ENCODE measurements at places on chromosomes 7 and 10.

- DNase-seq, result no peak
Measured at GRCh38 chr10:69835233-69835632, 33.5 kb downstream of the COL13A1 start.

- no peak for DNase-seq
Measured at GRCh38 chr7:82932516-82932915, 230.2 kb downstream of the PCLO start.

GRCh38 chr7:43640679-43641078, 57.8 kb downstream of the STK17A start:
- no peak for DNase-seq

- DNase-seq, result no peak
Measured at GRCh38 chr7:38198366-38198765, 20.3 kb downstream of the STARD3NL start.

- DNase-seq, result no peak
Measured at GRCh38 chr10:119834188-119834587, 38.5 kb downstream of the MCMBP start.

GRCh38 chr10:22230158-22230833, 12.5 kb upstream of the EBLN1 start:
- no peak for DNase-seq

- DNase-seq, result no peak
Measured at GRCh38 chr7:155477476-155477875, 19.5 kb downstream of the EN2 start.

- DNase-seq, result no peak
Measured at GRCh38 chr7:50411332-50411731, 38.8 kb downstream of the FIGNL1 start.

- DNase-seq, result no peak
Measured at GRCh38 chr10:21230219-21230618, 295.3 kb downstream of the SKIDA1 start.

DNA sequence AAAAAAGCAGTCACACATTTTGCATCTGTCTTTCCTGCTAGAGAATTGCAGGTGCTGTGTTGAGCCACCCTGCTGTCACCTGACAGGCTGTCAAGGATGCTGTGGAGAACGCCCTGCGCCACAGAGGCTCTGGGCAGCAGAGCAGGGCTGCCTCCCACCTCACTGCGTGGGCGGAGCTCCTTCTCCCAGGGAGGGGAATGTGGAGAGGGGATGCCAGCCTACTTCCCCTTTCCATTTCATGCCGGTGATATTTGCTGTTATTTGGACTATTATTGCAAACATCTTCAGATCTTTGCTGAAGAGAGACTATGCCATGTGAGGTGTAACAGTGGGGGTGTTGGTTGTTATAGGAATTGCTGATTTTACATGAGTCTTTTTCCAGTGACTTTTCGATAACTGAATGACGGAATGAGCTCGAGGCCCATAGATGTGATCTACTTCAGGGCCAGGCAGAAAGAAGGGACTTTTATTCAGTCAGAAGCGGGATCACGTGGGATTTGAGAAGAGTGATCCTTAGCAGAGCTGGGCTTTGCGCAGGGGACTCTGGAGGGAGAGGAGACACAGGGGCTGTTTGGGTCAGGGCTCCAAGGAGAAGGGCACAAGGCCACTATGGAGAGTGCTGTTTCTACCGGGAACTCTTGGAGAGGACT, 13.6 kb upstream of the PRKAG2 start:
- DNase-seq, result no peak

- DNase-seq, result no peak
Measured at GRCh38 chr10:28679581-28680357, 2.4 kb downstream of the BAMBI start.

DNA sequence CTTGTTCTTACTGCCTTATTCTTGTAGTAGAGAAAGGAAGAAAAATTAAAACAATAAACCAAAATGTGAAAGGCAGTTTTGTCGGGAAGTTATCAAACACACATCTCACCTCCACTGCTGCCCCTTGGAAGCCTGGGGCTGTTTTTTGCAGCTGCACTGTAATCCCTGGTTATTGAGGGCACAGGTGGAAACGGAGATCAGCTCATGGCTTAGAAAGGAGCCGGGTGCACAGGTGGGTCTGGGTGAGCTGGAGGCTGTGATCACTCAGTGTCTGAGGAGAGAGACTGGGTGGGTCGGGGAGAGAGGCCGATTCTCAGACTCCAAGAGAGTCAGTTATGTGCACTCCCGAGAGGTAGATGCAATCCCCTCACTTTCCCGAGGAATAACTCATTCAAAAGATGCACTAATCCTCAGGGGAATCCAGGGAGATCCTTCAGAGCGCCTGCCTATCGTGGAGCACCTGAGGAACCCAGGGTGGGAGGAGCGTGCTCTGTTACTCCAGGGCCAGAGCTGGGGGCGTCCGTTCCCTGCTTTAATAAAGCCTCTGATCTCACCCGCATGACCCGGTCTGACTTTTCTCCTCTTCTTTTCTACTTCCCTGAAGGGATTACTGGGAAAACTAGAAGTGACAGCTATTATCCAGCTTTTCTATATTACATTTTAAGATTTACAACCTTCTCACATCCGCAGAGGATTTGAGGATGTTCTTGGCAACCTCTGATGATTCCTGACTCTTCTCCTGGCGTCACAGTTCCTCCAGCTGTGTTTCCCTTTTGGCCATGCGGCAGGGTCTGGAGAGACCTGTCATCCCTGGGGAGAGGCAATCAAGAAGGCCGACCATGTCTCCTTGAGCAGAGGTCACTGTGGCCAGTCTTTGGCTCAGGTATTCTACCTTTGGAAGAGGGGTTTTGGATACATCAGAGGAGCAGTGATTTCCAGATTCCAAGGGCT, 82.1 kb downstream of the CAMK1D start:
- no peak for DNase-seq

GRCh38 chr10:77297393-77297739, 340.2 kb downstream of the KCNMA1 start:
- no peak for DNase-seq

- no peak for DNase-seq
Measured at GRCh38 chr7:117679120-117679519, 194.1 kb downstream of the CTTNBP2 start.

DNA sequence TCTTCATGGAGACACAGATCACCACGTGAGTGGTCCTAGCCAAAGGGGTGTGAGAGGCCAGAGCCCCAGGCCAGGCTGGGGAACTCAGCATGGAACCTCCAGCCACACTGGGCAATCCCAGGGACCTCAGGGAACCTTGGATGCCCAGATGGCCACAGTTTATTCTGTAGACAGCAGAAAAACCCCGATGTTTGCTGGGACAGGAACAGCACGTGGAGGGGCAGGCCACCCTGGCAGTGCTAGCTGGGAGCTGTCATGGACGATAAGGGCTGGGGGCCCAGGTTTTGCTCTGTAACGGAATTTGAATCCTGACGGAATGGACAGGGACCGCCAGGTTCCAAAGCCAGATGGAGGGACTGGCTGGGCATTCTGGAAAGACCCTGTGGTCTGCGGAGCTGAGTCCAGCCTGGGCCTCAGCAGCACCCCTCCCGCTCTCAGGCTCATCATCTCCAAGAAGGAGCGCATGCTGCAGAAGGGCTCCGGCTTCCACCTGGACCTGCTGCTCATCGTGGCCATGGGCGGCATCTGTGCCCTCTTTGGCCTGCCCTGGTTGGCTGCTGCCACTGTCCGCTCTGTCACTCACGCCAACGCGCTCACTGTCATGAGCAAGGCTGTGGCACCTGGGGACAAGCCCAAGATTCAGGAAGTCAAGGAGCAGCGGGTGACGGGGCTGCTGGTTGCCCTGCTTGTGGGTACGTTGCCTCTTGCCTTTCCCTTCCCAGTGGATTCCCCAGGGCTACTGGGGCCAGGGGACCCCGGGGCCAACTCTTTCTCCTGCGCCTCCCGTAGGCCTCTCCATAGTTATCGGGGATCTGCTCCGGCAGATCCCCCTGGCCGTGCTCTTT, 5.6 kb downstream of the FASTK start:
- DNase-seq, result no peak

GRCh38 chr10:79153745-79154144, 85.0 kb downstream of the ZMIZ1 start:
- DNase-seq, result no peak

DNA sequence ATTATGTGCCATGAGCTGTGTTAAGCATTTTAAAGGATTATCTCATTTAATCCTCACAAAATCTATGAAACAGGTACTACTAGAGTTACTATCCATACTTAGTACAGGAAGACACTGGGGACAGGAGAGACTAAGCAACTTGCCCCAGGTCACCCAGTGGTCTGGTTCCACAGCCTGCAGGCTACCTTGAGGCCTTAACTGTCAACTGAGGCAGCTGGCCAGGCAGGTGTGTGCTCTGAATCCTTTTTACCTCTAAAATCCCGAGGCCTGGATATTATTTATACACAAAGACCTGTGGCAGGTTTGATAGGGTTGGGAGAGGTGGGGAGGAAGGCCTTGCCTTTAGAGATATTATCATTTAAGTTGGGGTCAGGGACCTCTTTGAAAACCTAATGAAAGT, 3.1 kb downstream of the ZNF777 start:
- peak; percentile 32 for DNase-seq

DNA sequence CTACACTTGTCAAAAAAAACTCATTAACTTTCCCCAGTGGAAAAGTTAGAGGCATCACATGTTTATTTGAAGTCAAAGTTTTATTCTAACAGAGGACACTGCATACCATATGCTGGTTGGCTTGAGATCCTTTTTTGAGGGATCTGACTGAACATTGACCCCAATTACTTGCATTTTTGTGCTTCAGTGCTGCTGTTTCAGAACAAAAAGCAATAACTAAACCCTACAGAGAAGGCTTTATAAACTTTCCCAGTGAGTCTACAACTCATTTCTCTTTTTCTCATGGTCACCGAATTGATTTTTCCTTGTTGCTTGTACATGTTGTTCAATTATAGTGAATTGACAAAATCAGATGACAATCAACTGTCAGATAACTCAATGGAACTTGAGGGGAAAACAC, 69.3 kb upstream of the PHYHIPL start:
- DNase-seq, result no peak

DNA sequence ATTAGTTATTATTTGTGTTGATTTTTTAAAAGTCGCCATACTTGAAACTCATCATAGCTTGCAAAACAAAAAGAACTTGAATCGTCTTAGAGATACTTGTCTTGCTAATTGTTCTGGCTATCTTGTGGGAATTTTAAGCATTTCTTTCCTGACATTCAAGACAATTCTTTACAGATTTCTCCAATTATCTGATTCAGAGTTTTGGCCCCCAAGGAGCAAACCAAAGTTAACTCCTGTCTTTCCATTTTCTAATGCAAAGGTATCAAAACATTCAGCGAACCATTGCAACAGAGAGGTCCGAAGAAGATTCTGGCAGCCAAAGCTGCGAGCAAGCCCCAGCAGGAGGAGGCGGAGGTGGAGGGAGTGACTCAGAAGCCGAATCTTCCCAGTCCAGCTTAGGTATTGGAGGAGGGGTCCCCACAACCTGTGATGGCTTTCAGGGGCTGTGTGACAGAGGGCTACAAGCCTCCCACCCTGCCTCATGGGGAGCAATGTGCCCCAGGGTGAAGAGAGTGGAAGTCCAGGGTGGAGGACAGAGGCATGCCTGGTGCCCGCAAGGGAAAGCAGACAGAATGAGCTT, 119.4 kb upstream of the STK17A start:
- DNase-seq, result no peak
